ENCODE measurements at places on chromosomes 7 and 10.

GRCh38 chr10:127999297-128000129, 92.6 kb downstream of the PTPRE start:
- no peaks in the 10 kb centered on the region for H3K27me3 ChIP-seq
- DNase-seq: no peak
- peaks cover 6% of the 10 kb centered on the region for H3K36me3 ChIP-seq
- H3K27ac ChIP-seq: no peak overlapping the region
- H3K4me1 ChIP-seq: peaks cover 18% of the 10 kb centered on the region
- H3K4me3 ChIP-seq: no peak overlapping the region

GRCh38 chr7:96017877-96018276, 245.5 kb downstream of the DYNC1I1 start:
- H3K27me3 ChIP-seq: peaks cover 94% of the 10 kb centered on the region
- H3K4me1 ChIP-seq: no peaks in the 10 kb centered on the region
- no peak overlapping the region for H3K27ac ChIP-seq
- DNase-seq: no peak
- no peaks in the 10 kb centered on the region for H3K36me3 ChIP-seq
- no peak overlapping the region for H3K4me3 ChIP-seq

GRCh38 chr10:118900617-118901016, 128.9 kb upstream of the NANOS1 start:
- H3K27ac ChIP-seq: no peak overlapping the region
- no peaks in the 10 kb centered on the region for H3K27me3 ChIP-seq
- no peak overlapping the region for H3K4me3 ChIP-seq
- DNase-seq: no peak
- H3K4me1 ChIP-seq: no peaks in the 10 kb centered on the region

DNA sequence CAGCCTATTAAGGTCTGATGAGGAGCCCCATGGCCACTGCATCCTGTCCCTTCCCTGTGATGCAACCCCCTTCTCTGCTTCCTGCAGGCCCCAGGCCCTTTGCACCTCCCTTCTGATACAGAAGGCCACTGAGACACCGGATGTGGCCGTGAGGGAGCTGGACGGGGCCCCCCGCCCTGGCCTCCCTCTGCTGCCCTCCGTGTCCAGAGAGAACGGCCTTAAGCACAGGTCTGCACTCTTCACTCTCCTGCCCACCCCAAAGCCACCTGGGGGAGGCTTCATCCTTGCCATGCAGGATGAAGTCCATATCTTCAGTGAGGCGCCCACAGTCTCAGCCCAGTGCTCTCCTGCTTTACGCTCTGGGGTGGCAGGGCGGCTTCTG, 86.9 kb upstream of the GNA12 start:
- no peaks in the 10 kb centered on the region for H3K27me3 ChIP-seq
- H3K36me3 ChIP-seq: no peaks in the 10 kb centered on the region
- no peak overlapping the region for H3K4me3 ChIP-seq
- no peak for DNase-seq

DNA sequence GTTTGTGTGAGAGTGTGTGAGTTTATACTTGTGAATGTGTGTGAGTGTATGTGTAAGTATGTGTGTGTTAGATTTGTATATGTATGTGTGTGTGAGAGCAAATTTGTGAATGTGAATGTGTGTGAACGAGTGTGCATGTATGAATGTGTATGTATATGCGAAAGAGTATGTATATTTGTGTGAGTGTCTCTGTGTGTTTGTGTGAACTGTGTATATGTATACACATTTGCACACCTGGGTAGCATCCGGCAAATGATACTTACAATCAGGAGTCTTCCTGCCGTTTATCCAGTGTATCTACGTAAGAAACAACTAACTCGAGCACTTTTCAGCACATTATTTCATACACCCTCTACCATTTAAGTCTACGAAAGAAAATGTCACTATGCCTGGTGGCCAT, 487.4 kb downstream of the TNS3 start:
- no peaks in the 10 kb centered on the region for H3K27me3 ChIP-seq
- no peaks in the 10 kb centered on the region for H3K36me3 ChIP-seq
- H3K27ac ChIP-seq: no peak overlapping the region
- no peak for DNase-seq

GRCh38 chr7:47957156-47957555, 8.9 kb upstream of the PKD1L1 start:
- no peak overlapping the region for H3K27ac ChIP-seq
- no peaks in the 10 kb centered on the region for H3K27me3 ChIP-seq
- H3K36me3 ChIP-seq: peaks cover 34% of the 10 kb centered on the region

- H3K4me1 ChIP-seq: peaks cover 6% of the 10 kb centered on the region
- no peaks in the 10 kb centered on the region for H3K27me3 ChIP-seq
- no peak overlapping the region for H3K27ac ChIP-seq
- DNase-seq: no peak
- H3K4me3 ChIP-seq: no peak overlapping the region
- no peaks in the 10 kb centered on the region for H3K36me3 ChIP-seq
Observed at GRCh38 chr10:16989826-16990293, 139.8 kb downstream of the CUBN start.

DNA sequence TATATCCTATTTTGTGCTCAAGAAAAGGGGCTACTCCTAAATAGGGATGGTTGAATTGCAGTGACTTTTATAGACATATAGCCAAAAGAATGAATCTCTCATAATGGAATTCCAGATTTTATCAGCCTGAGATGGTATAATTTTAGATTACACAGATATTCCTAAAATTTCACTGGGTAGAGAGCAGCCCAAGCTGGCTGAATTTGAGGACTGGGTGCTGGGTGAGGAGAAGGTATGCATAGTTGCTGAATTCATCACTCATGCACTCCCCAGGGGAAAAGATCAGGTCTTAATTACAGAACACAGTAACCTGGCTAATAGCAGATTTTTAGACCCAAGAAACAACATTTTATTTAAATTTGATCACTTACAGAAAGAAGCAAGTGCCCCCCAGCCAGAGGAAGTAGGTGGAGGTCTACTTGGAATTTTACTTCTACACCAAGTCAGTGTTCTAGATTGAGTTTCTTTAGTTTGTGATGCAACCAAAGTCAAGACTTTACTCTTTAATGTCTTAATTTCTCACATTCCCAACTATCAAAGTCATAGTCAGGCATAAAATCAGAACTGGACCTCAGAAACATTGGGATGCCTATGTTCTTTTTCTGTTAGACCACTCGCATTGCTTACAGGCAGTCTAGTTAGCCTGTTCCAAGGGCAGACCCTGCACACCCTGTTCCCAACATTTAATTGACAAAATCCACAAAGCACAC, 337.4 kb upstream of the PODXL start:
- no peaks in the 10 kb centered on the region for H3K36me3 ChIP-seq
- no peak for DNase-seq
- H3K27me3 ChIP-seq: no peaks in the 10 kb centered on the region
- H3K4me1 ChIP-seq: peaks cover 14% of the 10 kb centered on the region
- no peak overlapping the region for H3K4me3 ChIP-seq

GRCh38 chr7:24346716-24347115, 62.7 kb downstream of the NPY start:
- H3K27ac ChIP-seq: no peak overlapping the region
- DNase-seq: no peak
- H3K36me3 ChIP-seq: no peaks in the 10 kb centered on the region
- H3K4me1 ChIP-seq: no peaks in the 10 kb centered on the region
- no peak overlapping the region for H3K4me3 ChIP-seq

DNA sequence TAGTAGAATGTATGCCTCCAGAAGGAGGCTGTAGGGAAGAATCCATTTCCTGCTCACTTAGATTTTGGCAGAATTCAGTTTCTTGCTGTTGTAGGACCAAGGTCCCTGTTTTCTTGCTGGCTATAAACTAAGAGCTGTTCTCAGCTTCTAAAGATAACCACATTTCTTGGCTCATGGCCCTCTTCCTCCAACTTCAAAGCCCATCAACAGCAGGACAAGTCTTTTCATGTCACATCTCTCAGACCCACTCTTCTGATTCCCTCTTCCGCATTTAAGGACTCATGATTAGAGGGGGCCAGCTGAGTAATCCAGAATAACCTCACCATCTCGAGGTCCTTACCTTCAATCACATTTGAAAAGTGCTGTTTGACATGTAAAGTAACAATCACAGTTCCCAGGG, 8.2 kb upstream of the LSM8 start:
- H3K27ac ChIP-seq: no peak overlapping the region
- H3K27me3 ChIP-seq: peaks cover 25% of the 10 kb centered on the region
- H3K4me3 ChIP-seq: no peak overlapping the region
- no peak for DNase-seq
- H3K36me3 ChIP-seq: no peaks in the 10 kb centered on the region
- no peaks in the 10 kb centered on the region for H3K4me1 ChIP-seq

- no peaks in the 10 kb centered on the region for H3K36me3 ChIP-seq
- H3K4me3 ChIP-seq: no peak overlapping the region
- no peaks in the 10 kb centered on the region for H3K4me1 ChIP-seq
- H3K27me3 ChIP-seq: peaks cover 24% of the 10 kb centered on the region
Observed at GRCh38 chr10:47042199-47042473, 130.9 kb downstream of the PTPN20 start.

DNA sequence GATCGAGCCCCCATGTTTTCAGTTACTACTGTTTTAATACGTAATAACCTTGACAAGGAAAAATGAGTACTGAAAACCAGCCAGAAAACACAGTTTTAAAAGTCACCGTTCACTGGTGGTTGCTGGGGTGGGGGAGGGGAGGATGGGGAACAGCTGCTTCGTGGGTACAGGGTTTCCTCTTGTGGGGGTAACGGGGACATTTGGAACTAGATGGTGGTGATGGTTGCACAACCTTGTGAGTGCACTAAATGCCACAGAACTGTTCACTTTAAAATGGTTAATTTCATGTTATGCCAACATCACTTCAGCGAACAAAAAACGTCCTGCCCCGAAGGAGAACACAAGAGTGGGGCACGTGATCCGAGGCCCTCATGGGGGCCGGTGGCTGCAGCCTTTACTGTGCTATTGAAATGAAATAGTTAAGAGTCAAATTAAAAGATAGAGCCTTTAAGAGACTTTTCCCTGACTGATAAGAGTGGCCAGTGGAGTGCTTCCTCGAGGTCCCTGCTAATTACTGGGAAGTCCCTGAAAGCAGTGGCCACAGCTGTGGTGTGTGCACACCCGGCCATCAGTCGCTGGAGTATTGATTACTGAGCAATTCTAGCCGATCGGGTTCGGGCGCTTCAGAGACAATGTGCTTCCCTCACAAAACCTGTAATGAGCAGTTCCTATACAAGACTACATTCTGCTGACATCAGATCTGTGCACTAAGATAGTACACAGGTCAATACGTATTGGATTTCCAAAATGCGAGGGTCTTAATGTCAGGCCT, 80.3 kb downstream of the EBF3 start:
- H3K27ac ChIP-seq: no peak overlapping the region
- no peaks in the 10 kb centered on the region for H3K4me1 ChIP-seq
- no peaks in the 10 kb centered on the region for H3K36me3 ChIP-seq
- no peaks in the 10 kb centered on the region for H3K27me3 ChIP-seq
- no peak overlapping the region for H3K4me3 ChIP-seq
- DNase-seq: no peak

DNA sequence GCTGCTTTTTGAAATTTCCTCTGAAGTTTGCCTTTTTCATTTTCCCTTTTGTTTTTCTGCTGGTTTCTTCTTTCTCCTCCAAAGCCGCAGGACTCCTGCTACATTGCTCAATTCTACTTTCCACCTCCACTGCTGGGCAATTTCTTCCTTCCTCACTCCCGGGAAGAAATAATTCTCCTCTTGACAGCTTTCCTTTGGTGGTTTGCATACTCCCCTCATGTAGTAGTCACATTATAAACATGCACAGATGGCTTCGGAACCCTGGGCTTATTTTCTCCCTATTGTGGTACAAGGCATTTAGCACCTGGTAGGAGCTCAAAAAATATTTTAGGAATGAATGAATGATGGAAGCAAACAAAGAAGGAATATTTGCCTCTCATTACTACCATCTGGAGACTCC, 977.2 kb downstream of the LRMDA start:
- peaks cover 6% of the 10 kb centered on the region for H3K36me3 ChIP-seq
- H3K27me3 ChIP-seq: no peaks in the 10 kb centered on the region
- peaks cover 10% of the 10 kb centered on the region for H3K4me1 ChIP-seq

- no peaks in the 10 kb centered on the region for H3K36me3 ChIP-seq
- H3K4me3 ChIP-seq: no peak overlapping the region
Observed at GRCh38 chr7:146660839-146661238, 544.2 kb downstream of the CNTNAP2 start.

DNA sequence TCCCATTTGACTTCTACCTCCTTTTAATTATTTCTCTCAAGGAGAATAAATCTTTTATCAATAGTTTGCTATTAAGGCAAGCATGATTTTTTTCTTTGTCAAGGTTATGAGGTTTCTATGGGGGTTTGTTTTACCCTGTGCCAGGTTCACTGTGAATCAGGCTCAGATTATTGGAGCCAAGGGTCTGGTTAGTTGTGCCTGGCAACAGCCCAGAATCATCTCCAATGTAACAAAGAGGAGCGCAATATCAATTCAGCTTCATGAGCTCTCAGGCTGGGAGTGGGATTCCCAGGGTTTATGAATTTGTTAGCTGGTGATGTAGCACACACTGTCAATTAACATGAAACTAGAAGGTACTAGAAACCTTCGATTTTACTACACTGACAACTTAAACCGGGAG, 73.2 kb downstream of the AASS start:
- no peak overlapping the region for H3K4me3 ChIP-seq
- no peak for DNase-seq
- H3K27me3 ChIP-seq: no peaks in the 10 kb centered on the region
- peaks cover 8% of the 10 kb centered on the region for H3K36me3 ChIP-seq
- no peaks in the 10 kb centered on the region for H3K4me1 ChIP-seq

- H3K4me1 ChIP-seq: no peaks in the 10 kb centered on the region
- no peak for DNase-seq
- H3K27ac ChIP-seq: no peak overlapping the region
- H3K36me3 ChIP-seq: no peaks in the 10 kb centered on the region
- H3K4me3 ChIP-seq: no peak overlapping the region
Observed at GRCh38 chr7:114952296-114952695, 30.4 kb downstream of the MDFIC start.

GRCh38 chr7:44056681-44057080, 8.7 kb downstream of the PGAM2 start:
- H3K27me3 ChIP-seq: no peaks in the 10 kb centered on the region
- no peak overlapping the region for H3K4me3 ChIP-seq
- H3K4me1 ChIP-seq: peaks cover 11% of the 10 kb centered on the region
- H3K27ac ChIP-seq: no peak overlapping the region

GRCh38 chr10:130018265-130018664, 54.2 kb upstream of the EBF3 start:
- H3K27ac ChIP-seq: no peak overlapping the region
- no peak overlapping the region for H3K4me3 ChIP-seq
- peak; percentile 66 for DNase-seq
- H3K27me3 ChIP-seq: no peaks in the 10 kb centered on the region

DNA sequence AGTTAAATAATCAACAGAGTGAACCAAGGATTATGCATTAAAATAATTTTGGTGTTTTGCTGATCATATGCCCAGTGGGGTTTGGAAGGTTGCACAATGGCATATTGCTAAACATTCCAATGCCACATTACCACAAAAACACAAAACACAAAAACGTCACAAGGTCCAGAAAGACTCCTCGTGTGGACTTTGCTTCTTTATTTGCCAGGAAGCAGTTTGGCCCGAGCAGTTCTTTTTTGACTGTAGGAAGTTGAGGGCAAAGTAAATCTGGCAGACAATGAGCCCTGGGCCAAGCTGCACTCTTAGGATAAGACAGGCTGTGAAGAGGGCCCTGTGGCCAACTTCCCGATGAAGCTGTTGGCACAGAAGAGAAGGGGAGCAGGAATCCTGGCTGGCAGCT, 39.2 kb upstream of the SLC35B4 start:
- H3K27ac ChIP-seq: peak overlapping the region; percentile 96
- no peaks in the 10 kb centered on the region for H3K27me3 ChIP-seq
- no peaks in the 10 kb centered on the region for H3K36me3 ChIP-seq
- DNase-seq: peak; percentile 89
- H3K4me3 ChIP-seq: peak overlapping the region; percentile 38
- peaks cover 10% of the 10 kb centered on the region for H3K4me1 ChIP-seq
